Stimulated activated CD8-positive, alpha-beta memory T cell treated with anti-CD3 and anti-CD28 coated beads, Interleukin-4, amount 100 ng/mL, for 48 hours (primary cell): ENCODE measurements at places on chromosomes 2 and 18.

DNA sequence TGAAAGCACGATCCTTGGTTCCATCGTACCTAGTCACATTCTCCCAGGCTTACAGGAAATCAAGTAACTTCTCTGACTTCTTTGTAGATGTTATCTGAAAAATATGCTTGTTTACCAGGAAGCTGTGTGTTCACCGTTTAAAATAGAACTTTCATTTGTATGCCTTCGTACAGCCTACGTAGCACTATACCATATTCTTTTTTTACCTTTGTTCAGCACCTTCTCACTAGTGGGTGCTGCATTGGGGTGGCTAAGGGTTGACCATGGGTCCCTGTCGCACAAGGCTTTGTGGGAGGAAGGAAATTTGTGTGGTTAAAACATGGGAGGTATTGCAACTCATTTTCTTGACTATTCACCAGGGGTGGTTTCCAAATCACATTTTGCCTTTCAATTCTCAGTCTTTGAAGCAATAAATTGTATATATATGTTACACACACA, 16.6 kb downstream of the MALT1 start:
- peak; percentile 61 for DNase-seq

- no peak for DNase-seq
Measured at GRCh38 chr18:29326214-29326613, 1149.3 kb upstream of the CDH2 start.

DNA sequence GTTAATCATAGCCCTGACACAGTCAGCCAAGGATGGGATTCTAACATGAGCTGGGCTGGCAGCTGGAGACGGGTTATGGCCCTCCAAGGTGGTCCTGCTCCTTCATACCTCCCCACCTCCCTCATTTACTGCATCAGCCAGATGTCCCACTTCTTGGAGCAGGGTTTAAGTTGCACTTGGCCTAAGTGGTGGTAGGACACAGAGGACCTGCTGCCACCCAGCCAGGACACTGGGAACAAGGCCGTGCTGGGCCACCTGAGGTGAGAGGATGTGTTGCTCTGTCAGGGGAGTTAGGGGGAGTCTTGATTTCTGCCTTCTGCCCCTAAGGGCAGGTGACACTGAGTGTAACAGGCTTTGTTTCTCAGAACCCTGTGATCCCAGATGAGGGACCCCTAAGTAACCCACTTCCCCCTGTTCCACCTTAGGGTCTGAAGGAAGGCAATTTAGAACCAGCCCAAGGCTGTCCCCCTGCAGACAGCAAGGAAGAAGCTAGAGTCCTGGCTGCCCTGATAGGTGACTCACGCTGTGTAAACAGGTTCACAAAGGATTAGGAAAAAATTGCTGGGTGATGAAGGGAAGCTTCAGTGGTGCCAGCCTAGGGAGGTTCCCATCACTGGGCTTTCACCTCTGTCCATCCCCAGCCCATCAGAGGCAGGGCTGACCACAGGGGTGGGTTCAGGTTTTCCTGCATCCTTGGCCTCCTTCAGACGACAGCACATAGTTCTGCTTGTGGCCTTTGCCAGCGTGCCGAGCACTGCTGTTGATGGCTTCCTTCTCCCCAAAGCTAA, 114.3 kb upstream of the MCFD2 start:
- DNase-seq = no peak

GRCh38 chr2:142769761-142770160, 107.7 kb upstream of the KYNU start:
- DNase-seq = no peak

DNA sequence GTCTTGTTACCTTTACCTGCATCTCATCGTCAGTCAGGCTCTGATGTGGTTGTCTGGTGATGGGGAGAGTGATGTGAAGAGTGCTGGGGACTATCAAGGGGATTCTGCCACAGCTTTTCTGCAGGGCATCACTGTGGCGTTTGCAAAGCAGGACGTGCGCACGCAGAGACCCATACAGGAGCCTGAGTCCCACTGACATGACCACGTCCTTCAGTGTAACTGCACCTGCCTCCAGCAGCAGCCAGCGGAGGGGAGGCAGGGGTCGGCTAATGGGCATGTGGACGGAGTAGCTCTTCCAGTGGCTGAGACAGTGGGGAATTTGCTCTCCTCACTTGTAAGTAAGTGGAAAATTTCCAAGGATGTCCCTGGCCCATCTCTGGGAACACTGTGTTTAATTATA, 6.5 kb downstream of the ALKAL2 start:
- DNase-seq = no peak

GRCh38 chr2:12856934-12857601, 140.3 kb downstream of the TRIB2 start:
- no peak for DNase-seq

DNA sequence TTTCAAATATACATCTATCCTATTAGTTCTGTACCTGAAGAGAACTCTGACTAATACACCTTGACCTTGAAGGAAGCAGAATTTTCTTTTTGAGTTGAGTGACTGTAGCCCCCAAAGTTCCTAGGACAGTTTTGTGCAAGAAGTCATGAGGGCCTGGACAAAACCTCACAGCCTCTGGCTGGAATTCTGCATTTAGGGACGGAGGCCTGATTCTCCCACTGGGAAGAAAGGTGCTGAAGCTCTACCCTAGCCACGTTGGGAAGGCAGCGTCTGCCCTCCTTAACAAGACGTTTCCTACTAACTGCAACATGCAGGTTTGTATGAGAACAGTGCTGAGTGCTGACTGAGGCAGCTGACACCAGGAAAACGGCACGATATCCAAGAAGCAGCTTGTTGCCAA, 74.4 kb upstream of the ZCCHC2 start:
- DNase-seq = no peak

- no peak for DNase-seq
Measured at GRCh38 chr2:194380011-194380410, 1277.0 kb upstream of the SLC39A10 start.

DNA sequence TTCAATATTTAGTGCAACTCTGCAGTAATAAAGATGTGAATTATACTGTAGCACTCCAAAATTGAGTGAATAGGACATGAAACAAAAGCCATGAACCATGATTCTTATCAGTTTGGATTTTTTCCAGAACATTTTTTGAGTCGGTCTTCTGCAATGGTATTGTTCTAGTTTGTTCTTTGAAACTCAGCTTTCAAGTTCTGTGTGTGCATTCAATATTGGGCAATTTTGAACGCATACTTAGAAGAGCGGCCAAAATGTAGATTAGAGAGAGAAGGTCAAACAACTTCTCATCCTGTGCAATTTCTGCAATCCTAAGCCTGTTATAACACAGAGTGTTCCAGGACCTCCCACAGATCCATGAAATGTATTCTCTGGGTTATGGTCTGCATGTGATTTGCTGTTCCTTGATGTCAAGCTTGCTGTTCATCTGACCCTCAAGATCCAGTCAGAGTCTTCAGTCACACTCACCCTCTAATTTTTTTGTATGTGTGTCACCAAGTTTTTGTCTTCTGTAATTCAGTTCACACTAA, 48.3 kb downstream of the TSPYL6 start:
- DNase-seq = no peak

GRCh38 chr2:55010149-55010591, 40.1 kb downstream of the RTN4 start:
- peak; percentile 37 for DNase-seq

GRCh38 chr2:85717308-85718008, 23.3 kb downstream of the GNLY start:
- no peak for DNase-seq

- no peak for DNase-seq
Measured at GRCh38 chr2:85971366-85971765, 82.6 kb upstream of the ST3GAL5 start.
